MV-4-11 (cell line): ENCODE measurements at places on chromosomes 6 and 20.

GRCh38 chr20:41085606-41086005 is 51.7 kb upstream of the PLCG1 start:
- DNase-seq = no peak

DNA sequence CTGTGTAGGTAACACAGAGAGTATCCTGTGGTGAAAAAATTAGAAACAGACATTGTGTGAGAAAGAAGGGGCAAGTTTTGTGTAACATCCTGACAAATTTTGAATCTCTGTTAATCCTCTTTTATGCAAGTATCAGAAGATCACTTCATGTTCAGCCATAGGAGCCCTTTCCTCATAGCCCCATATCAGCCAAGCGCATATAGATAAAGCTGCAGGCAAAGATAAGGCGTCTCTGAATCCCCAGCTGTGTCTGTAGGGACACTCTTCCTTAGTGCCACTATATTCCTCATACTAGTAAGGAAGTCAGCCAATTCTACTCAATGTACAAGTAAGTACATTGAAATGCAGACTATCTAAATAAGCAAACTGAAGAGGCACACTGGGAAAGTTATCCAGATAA is 22.3 kb downstream of the HTR1E start:
- no peak for DNase-seq

- no peak for DNase-seq
Measured at GRCh38 chr6:6006428-6007365, at the start of gene NRN1. TSS of gene NRN1 (minus strand) at chr6:6006925. CDS start at chr6:6006749, 176 bp downstream.

- no peak for DNase-seq
Measured at GRCh38 chr6:135936606-135937005, 85.1 kb downstream of the PDE7B start.

GRCh38 chr6:155346957-155347356 is 32.7 kb upstream of the TFB1M start:
- DNase-seq = no peak

DNA sequence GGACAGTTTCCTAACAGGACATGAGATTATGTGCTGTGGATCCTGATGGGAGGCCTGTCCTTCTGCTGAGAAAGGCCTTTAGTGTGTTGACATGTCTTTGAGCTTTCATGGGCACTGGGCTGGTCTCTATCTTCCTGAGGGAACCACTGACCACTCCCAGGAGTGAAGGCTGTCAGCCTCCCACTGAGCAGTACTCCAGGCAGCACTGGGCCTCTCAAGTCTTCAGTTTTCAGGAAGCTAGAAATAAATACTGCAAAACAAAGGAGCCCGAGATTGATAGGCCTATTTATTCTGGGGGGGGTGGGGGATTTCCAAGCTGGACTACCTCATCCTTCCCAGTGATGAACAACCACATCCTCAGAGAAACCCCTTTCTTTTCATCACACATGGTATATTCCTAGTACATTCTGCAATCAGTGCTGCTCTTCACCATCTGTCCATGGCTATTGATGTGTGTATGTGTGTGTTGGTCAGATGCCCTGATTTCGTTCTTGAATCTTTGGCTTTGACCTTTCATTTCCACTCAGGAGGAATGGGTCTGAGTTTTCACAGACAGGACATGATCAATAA is 180.9 kb upstream of the SPTLC3 start:
- DNase-seq = no peak

DNA sequence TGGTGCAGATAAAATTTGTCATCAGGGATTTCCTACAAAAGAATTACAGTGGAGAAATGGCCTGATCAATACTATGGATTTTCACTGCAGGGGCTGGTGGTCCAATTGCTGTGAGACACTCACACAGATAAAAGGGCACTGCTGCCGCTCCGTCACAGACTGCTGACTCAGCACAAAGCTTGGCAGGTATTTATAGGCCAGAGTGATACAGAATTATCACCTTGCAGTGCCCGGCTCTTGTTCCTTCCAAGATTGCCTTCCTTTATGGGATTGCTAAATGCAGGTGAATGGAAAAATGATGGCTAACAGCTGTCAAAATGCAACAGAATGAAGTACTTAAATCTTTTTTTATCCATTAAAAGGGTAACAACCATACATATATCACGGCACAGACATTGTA is 247.8 kb upstream of the ZFP64 start:
- DNase-seq = no peak

DNA sequence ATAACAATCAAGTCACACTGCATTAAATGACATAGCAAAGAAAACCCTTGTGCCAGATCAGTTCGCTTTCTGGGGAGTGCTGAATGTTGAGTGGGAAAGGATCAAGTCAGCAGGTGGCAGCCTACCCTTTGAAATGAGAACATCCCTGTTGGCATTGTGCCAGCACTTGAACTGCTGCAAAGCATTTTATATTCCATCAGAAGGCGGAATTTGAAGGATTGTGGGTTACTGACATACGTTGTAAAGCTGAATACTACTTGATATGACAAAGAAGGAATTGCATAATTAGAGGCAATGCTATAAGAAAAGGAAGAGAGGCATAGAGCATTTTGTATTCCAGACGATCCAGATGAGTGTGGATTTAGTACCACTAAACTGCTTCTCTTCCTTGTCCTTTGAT is 26.5 kb downstream of the BCKDHB start:
- DNase-seq = peak; percentile 18

DNA sequence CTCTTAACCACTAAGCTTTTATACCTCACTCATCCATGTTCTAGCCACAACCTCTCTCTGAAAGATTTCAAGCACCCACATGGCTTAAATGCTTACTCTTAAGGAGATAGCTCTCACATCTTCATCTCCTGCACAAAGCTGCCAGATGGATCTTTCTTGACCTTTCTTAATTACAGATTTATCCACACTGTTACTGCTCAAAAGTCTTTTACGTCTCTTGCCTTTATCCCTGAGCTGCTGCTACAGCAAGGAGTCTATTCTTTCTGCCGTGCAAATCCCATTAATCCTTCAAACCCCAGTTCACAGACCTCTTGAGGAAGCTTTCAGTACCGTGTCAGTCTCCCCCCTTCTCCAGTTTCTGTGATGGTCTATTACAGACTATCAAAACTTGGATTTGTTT is 54.6 kb downstream of the B4GALT5 start:
- no peak for DNase-seq

DNA sequence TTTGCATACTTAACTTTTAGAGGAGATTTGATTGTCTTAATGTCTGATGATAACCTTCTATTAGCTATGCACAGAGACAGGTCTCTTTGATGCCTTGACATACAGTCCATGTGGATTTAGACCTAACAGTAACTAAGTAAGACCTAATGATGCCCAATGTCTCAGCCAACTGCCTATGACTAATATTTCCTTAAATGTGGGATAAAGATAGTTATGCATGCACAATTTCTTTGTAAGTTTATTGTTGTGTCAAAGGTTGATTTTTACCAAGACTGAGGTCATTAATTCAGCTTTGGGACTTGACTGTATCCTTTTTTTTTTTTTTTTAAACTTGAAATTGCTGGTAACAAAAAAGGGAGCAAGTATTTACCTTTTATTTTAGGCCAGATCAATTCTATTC is 450.0 kb downstream of the HAO1 start:
- no peak for DNase-seq

DNA sequence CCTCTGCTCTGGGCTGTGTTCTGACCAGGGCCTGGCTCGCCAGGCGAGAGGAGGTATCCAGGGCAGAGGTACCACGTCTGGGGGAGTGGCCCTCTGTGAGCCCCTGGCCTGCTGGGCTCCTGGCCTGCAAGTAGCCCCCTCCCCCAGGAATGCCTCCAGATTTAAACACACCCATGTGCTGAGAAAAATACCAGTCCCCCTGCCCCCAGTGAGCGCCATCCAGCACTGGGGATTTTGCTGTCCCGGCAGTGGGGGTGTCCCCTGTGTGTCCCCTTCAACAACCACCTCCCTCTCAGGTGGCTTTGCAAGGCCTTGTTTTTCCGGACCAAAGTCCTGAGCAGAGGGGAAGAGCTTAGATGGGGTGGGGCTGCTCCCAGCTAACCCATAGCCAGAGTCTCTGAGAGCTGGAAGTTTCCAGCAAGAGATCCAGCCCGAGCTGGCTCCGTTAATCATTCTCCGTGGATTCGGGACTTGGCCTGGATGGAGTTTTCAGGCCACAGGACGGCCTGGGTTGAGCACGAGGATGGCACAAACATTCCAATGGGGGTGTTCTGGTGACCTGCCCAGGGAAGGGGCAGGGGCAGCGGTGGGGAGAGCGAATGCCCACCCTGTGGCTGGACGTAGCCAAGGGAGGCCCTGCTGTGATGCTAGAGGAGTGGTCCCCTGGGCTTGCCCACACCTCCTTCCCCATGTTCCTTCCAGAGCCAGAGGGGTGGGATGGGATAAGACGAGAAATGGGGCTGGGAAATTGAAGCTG is 29.0 kb downstream of the PCK1 start:
- DNase-seq = no peak

DNA sequence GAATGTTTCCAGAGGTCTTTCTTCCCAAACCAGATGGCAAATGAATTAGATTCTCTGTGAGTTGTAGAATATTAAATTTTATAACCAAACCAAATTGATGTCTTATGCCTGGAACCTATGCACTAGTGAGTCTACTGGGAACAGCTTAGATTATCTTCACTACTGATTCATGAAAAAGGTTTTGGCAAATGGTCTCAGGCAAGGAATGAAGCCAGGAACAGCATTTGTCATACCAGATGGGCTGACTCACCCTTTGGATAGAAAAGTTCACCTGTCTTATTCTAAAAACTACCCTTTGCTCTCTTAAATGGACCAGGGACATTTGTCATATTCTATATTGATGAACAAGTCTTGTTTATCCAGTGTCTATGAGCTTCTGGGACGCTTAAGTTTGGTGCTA is 135.4 kb upstream of the ECI2 start:
- no peak for DNase-seq

GRCh38 chr20:58256842-58257241 is 28.4 kb upstream of the ANKRD60 start:
- DNase-seq = peak; percentile 19

DNA sequence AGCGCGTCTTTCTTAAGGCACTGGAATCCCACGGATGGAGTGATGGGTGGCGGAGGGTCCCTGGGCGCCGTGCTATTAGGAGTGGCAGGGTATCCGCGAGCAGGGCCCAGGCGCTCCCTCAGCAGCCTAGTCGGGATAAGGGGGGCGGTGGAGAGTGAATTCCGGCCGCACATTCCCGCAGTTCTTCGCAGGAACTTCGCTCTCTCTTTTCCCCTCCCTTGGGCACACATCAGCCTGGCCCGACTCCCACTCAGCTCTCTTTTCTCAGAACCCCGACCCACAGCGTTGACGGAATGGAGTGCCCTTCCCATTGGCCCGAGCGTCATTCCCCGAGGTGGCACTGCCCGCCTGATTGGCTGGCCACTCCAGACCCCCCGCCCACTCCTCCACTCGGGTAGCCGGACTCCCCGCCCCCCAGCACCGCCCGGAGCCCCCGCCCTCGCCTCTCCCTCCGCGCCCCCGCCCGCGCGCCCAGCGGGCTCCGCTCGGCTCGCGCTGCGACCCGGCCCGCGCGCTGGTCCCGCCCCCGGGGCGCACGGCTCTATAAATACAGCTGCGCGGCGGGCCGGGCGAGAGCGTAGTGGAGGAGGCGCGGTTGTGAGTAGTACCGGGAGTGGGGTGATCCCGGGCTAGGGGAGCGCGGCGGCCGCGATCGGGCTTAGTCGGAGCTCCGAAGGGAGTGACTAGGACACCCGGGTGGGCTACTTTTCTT is at the start of gene ID4:
TSS of gene ID4 (plus strand) at position 572 of the 712 bp plus-strand sequence. CDS start 385 bp downstream, outside the sequence.
- no peak for DNase-seq

DNA sequence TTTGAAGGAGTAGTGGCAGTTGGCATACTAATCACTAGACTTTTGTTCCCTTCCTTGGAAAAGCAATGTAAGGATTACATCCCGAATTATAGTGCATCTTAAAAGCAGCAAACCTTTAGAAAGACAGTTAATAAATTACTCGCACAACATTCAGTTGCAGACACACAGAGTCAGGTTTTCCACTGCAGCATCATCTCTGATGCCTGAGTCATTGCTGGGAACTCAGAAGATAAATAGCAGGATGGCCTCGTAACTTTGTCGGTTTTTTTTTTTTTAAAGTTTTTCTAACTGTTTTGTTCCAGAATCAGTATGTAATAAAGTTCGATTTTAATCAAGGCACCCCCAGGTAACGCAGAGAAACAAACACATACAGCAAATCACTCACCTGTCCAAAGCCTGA is 34.3 kb downstream of the GJA10 start:
- no peak for DNase-seq

- no peak for DNase-seq
Measured at GRCh38 chr6:97304701-97305100, 21.7 kb upstream of the MMS22L start.

DNA sequence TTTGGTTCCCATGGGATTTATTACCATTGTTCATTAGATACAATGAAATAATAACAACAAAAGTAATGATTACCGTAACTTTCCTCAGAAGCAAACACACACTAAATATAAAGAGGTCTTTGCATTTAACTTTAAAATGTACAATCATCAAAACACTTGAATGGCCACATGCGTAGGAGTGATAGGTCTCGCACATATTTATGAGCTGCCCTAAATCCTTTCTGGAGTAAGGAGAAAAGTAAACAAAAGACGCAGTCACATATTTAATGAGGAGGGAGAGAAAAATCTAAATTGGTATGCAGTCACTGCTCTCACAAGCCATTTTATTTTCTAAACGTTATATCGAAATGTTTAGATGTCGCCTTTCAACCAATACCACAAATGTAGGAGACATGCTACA is 129.4 kb upstream of the TCF21 start:
- no peak for DNase-seq

- DNase-seq = no peak
Measured at GRCh38 chr20:25361287-25361683, 29.4 kb downstream of the ABHD12 start.

GRCh38 chr6:135328136-135328535 is 147.0 kb downstream of the MYB start:
- no peak for DNase-seq

GRCh38 chr6:1906609-1907008 is 296.9 kb downstream of the FOXC1 start:
- DNase-seq = no peak

DNA sequence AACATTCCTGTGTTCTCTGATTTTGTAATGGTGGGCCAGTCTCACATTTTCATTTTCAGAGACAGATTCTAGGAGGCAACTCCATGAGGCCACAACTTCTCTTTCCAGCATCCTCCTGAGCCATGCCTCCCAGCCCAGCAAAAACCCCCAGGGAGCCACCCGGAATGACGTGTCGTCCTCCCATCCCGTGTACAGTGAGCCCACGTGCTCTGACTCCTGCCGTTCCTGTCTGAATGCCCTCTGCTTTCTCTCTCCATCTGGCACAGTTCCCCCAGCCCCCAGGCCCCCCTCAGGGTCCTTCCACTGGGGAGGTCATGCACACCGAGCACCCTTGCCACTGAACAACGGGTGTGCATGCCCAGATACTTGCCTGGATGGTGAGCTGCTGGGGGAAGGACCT is 38.0 kb downstream of the C20orf203 start:
- DNase-seq = no peak

GRCh38 chr6:134722200-134722870 is 227.6 kb downstream of the ALDH8A1 start:
- DNase-seq = no peak

- no peak for DNase-seq
Measured at GRCh38 chr20:14937021-14937420, 599.6 kb upstream of the FLRT3 start.
